ENCODE measurements at places on chromosomes 5 and 9.
A peak's percentile ranks its signal among the peaks of the same experiment; 100 is the strongest.

DNA sequence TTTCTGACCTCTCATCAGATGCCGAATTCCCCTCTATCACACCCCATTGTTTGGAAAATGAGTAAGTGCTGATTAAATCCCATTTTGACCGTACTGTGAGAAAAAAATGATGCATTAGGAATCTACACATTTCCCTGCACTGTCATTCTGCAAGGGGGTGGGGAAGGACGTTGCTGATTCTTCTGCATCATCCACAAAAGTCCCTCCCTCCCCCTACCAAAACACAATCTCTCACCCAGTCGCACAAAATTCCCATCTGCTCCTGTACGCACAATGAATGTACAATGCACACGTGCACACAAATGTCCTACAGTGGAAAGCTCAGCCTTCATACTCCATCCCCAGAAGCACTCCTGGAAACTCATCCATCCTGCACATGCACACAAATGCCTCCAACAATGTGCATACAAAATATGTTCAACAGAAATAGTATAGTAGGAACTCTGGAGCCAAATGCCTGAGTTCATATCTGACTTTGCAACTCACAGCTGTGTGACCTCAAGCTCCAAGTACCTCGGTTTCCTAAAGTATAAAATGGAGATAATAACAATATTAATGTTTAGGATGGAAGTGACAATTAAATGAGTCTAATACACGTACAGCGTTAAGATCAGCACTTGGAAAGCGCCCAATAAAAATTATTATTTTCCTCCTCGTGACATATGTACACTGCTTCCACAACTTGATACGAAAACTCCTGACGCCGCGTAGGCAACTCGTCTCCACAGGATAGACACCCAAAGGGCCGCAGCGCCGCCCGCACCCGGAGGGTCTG, 809 bp downstream of the TNIP1 start:
- peak; percentile 77 for DNase-seq

- no peak for DNase-seq
Measured at GRCh38 chr5:173775261-173776197, 112.6 kb upstream of the CPEB4 start.

DNA sequence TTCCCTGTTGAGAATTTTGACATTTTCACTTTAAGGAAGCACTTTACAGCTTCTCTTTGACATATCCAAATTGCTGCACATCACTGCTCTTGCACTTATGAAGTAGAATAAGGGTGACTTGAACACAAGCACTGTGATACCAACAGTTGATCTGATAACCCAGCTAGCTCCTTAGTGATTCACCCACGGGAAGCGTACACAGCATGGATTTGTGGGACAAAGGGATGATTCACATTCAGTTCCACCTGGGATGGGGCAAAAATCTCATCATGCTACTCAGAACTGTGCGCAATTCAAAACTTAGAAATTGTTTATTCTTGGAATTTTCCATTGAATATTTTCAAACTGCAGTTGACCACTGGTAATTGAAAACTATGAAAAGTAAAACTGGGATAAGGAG, 1565.5 kb upstream of the CDH9 start:
- DNase-seq: no peak

- no peak for DNase-seq
Measured at GRCh38 chr9:107969727-107970126, 480.2 kb upstream of the KLF4 start.

DNA sequence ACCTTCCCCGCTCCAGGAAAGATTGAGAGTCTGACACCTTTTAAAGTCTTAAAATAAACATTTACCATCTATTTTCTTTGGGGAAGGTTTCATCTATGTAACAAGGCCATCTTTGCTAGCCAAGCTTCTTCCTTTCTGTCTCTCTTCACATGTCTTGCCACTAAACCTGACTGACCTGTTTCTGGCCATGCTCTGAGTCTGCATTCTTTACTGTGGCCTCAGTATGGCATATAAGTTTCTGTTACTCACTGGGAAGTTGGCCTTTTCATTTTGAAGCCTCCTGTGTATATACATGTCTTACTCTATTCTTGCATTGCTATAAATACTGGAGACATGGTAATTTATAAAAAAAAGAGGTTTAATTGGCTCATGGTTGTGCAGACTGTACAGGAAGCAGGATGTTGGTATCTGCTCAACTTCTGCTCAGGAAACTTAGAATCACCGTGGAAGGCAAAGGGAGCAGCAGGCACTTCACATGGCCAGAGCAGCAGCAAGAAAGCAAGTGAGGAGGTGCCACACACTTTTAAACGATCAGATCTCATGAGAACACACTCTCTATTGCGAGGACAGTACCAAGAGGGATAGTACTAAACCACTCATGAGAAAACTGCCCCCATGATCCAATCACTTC, 48.1 kb downstream of the KCNV2 start:
- peak; percentile 15 for DNase-seq

DNA sequence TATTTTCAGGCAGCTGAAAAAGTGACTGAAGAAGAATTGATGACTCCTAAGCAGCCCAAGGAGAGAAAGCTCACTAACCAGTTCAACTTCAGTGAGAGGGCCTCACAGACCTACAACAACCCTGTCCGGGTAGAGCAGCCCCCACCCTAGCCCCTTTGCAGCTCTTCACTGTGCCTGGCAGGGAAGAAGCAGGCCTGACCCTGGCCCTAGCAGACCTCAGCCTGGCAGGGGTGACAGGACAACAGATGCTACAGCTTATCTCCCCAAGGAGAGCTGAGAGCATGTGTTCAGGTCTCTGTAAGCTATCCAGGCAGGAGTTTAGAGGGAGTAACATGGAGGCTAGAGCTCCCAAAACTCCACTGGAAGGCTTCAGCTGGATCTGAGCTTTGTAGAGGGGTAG, 31.8 kb downstream of the DNAI1 start:
- DNase-seq: no peak

DNA sequence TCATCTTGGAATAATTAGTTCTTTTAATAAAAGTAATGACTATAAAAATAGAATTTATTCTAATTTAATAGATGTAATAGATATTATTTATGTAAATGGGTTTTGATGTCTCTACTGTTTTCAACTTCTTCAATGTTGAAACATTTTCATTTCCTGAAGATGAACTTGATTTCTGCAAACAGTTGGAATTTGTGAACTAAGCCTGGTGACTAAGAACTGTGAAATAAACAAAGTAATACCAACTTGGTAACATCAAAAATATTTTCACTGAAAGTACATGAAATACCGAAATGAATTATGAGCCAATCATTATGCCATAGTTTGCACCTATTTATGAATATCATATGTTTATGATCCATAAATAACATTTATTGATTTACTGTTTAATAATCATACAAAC, 143.8 kb upstream of the FGF10 start:
- DNase-seq: no peak

- DNase-seq: no peak
Measured at GRCh38 chr5:56350011-56350596, 117.0 kb upstream of the ANKRD55 start.

GRCh38 chr5:173915310-173916014, 27.3 kb downstream of the CPEB4 start:
- DNase-seq: no peak

GRCh38 chr9:127540664-127541041, 71.4 kb upstream of the STXBP1 start:
- no peak for DNase-seq

DNA sequence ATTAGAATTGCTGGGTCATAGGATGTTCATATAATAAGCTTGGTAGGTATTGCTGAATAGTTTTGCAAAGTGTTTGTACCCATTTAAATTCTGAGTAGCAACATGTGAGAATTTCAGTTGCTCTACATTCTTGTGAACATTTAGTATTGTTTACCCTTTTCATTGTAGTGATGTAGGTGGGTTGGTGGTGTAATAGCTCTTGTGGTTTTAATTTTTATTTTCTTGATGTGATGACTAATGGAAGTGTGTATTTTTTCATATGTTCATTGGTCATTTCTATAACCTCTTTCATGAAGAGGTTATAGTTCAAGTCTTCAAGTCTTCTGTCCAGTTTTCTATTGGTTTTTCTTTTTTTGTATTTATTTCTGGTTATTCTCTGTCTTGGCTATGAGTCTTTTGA, 34.4 kb downstream of the RASA1 start:
- DNase-seq: no peak

GRCh38 chr5:89377767-89378455, 494.9 kb upstream of the MEF2C start:
- no peak for DNase-seq

- no peak for DNase-seq
Measured at GRCh38 chr9:19200229-19200628, 30.3 kb upstream of the DENND4C start.

DNA sequence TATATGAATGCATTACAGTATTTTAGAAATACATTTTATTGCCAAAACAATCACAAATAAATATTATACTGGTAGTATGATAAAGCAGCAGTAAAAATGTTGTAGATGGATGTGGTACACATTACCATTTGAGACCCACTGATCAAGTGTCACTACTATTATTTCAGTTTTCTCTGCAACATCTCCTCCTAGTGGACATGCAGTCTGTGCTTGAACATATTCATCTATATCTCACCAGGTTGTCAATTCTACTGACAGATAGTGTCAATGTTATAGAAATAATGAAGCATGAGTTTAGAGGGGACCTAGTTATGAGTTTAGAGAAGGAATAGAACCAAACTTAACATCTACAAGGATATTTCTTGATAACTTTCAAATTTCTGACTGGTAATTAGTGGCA, 39.2 kb upstream of the ELOVL7 start:
- no peak for DNase-seq

DNA sequence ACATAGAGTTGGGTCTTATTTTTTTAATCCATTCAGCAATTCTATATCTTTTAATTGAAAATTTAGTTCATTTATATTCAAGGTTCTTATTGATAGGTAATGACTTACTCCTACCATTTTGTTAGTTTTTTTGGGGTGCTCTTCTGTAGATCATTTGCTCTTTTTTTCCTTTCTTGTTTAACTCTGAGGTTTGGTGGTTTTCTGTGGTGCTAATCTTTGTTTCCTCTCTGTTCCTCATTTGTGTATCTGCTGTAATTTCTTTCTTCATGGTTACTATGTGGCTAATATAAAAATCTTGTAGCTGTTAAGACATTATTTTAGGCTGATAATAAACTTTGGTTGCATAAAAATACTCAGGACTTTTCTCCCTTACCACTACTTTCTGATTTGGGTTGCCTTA, 181.6 kb upstream of the DMRTA1 start:
- DNase-seq: no peak

- no peak for DNase-seq
Measured at GRCh38 chr9:82376677-82377232, 388.2 kb downstream of the SPATA31D1 start.

DNA sequence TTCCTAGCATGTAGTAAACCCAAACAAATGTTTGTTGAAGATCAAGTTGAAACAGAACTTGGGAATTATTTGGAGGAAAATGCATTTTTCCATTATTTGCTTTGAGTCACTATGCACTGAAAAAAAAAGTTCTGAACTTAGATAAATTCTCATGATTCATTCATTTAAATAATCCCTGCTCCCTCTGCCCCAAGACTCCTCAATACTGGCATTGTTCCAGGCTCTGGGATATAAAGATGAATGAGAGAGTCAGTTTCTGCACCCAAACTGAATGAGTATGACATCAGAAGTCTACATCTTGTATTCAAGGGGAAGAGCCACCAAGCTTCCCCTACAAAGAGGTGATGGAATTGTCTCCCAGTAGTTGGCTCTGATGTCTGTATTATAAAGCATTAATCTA, 123.9 kb downstream of the SEC61B start:
- DNase-seq: no peak

DNA sequence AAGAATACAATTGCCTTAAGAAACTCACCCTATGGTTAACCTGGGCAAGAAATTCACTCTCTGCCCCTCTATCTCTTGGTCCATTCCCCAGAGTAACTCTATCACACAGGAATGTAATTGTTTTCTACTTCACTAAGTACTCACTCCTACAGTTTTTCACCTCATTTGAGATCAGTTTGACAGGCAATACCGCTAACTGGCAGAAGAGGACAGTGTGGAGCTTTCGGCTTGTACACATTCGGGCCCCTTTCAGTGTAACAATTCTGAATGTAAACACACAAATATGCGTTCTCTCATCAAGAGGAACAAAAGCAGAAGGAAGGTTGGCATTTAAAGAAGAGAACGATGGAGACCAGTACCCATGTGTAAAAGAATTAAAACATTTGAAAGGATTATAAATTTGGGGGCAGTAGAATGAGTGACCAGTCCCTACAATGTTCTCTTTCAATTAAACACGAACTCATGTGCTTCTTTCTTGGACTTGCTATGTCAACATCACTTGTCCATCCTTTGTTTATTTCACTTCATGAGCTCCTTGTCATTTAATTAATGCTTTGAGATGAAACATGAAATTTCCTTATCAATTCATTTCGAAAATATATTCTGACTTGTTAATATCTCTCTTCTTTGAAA, 188.5 kb upstream of the GRAMD2B start:
- DNase-seq: no peak

GRCh38 chr5:90113108-90113507, 296.4 kb downstream of the CETN3 start:
- no peak for DNase-seq

GRCh38 chr5:138884554-138884953, 9.4 kb upstream of the LRRTM2 start:
- DNase-seq: no peak

- no peak for DNase-seq
Measured at GRCh38 chr9:116605060-116605459, 82.0 kb upstream of the TRIM32 start.

GRCh38 chr5:147430628-147431027, 79.2 kb downstream of the DPYSL3 start:
- DNase-seq: no peak

- DNase-seq: no peak
Measured at GRCh38 chr5:177468329-177468684, 5.1 kb downstream of the DBN1 start.

DNA sequence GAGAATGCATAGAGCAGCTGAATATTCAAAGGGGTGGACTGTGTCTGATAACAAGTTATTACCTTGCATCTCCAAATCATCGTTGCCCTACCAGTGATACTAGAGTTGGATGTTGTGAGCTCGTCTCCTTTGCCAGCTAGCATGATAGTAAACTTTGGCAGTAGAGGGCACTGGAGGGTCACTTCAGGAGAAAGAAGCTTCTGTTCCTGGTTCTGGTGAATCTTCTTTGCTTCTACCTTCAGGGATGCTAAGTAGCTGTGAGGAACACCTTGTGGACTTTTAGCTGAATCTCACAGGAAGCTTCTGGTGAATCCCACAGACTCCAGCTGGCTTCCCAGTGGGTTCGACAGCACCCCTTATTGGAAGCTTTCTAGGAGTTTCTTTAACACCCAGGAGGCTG, 626.6 kb upstream of the SGCD start:
- no peak for DNase-seq

DNA sequence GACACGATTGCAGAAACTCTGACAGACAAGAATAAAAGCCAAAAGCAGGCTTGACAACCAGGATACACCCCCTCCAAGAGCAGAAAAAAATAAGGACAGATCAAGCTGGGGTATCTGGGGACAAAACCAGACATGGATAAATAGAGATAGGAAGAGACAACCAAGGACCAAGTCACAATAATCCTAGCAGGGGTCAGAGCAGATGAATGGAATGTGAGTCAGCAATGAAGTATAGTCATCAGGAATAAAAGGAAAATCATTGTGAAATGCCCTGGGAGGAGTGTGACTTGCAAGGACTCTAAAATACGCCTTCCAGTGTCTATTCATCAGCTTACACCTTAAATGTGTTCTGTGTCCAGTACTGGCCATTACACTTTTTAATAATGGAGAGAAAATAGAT, 206.8 kb downstream of the CAAP1 start:
- DNase-seq: no peak
